ENCODE measurements at places on chromosomes 4 and X.

- no peak for DNase-seq
Measured at GRCh38 chrX:101136235-101136634, 38.2 kb downstream of the CENPI start.

- no peak for DNase-seq
Measured at GRCh38 chrX:38594434-38594833, 33.1 kb downstream of the TSPAN7 start.

DNA sequence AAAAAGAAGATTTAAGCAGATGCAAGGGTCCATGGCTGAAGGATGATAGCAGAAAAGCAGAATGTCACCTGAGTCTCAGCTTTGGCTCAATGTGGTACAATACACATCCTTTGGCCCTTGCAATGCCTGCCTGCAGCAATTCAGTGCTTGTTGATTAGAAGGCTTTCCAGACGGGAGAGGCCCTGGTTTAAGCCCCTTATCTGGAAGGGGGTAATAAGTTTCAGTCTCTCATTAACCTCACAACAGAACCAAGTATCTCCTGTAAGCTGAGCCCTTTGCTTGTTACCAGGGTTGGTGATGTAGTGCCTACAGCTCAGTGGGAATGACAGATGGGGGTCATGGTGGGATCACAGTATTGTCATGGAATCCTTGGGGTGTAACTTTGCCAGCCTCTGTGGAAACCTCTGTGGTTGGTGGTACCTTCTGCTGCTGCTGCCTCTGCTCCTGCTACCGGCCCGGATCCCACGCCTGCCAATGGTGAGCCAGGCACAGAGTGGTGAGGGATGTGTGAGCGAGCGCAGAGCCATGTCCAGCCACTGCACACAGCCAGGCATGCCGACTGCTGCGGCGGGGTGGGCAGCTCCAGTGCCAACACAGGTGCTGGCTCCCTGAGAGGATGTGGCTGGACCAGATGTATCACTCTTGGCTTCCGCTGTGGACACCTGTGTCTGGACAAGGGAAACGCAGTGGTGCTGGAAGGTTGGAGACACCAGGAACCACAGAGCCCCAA, 81.2 kb downstream of the ADRA2C start:
- no peak for DNase-seq

DNA sequence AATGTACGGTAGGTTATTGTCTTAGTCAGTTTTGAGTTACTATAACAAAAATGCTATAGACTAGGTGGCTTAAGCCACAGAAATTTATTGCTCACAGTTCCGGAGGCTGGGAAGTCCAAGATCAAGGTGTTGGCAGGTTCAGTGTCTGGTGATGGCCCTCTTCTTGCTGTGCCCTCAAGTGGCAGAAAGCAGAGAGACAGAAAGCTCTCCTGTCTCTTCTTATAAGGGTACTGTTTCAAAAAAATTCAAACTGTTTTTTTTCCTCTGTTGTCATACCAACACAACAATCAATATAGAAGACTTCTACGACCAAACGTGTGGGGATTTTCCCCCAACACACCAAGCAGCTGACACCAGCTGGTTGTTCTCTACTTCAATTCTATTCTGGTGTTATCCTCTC, 53.4 kb downstream of the ADGRG4 start:
- no peak for DNase-seq

DNA sequence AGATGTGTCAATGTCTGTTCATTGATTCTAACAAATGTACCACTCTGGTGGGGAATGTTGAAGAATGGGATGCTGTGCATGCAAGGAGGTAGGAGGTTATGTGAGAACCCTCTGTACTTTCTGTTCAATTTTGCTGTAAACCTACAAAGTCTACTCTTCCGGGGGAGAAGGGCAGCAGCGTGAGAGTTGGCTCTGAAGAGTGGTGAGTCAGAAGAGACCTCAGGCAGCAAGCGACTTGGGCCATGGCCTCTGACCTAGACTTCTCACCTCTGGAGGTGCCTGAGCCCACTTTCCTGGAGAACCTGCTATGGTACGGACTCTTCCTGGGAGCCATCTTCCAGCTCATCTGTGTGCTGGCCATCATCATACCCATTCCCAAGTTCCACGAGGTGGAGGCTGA, 26.7 kb downstream of the MANBA start:
- no peak for DNase-seq

DNA sequence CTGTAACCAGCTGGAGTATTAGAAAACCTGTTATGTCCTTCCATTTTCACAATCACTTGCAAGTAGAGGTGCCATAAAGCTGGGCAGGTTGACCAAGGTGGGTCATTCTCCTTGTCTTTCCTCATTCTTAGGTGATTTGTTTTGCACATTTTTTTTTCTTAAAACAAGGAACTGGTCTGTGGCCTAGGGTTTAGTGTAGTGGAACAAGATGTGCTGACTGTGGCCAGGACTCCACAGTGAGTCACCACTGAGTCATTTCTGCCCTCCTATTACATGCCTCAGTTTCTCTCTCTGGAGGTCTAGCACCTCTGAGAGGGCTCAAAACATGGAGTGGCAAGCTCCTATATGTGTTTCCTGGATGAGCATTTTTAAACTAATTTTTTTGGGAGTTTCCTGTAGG, 355.9 kb downstream of the GPM6A start:
- no peak for DNase-seq

DNA sequence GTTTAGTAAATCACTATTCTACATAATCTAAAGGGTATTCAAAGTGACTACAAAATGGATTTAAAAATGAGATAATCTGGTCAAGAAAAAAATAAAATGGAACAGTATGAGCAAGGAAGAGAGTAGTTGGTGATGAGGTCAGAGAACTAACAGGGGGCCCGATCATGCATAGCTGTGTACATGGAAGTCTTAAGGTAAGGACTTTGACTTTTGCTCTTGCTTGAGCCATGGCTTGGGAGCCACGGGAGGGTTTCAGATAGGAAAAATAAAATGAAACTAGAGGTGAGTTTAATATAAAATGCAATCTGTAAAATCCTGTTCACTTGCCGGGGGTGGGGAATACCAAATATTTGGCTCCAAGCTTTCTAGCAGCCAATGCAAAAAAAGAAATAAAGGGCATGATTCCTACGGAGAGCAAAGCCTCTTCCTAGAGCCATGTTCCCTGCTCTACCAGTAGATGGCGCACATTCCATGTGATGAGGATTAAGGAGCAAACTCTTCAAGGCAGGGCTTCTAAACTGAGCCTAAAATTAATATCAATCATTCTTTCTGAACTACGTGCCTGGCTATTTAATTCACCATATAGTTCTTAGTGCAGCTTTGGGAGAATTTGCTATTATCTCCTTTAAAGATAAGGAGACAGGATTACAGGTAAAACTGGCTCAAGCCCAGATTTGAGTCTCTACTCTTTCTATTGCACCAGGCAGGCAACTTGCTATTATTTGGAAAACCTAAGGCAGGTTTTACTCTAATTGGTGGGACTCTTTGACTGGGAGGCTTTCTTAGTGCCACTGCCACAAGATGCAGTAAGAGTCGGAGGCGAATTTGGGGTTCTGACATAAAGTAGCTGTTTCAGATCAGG, 6.8 kb upstream of the CLCN5 start:
- peak; percentile 23 for DNase-seq

DNA sequence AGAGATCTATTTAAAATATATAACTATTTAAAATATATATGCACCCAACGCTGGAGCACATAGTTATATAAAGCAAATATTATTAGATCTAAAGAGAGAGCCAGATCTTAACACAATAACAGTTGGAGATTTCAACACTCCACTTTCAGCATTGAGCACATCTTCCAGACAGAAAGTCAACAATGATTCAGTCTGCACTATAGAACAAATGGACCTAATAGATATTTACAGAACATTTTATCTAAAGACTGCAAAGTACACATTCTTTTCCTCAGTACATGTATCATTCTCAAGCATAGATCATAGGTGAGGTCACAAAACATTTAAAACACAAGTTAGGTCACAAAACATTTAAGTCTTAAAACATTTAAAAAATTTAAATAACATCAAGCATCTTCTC, 36.4 kb downstream of the NLRP2B start:
- DNase-seq, result no peak

GRCh38 chr4:133143775-133144430, 5.2 kb upstream of the PCDH10 start:
- no peak for DNase-seq

DNA sequence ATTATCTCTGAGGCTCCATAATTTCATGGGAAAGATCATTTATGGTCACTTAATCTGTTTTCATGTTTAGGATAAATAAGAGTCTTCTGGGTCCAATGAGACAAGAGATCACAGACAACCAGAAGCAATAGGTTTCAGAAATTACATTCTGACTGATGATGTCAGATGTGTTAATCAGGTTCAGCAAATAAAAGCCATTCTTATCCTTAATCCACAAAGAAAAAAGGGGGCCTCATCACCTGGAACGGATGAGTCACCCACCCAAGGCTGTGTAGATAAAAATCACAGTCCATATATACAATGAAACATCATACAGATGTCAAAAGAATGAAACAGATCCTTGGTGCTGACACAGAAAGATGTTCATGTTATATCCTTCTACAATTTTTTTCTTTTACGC, 36.6 kb downstream of the SYTL4 start:
- no peak for DNase-seq

GRCh38 chrX:14590216-14590615, 60.9 kb downstream of the GLRA2 start:
- no peak for DNase-seq

DNA sequence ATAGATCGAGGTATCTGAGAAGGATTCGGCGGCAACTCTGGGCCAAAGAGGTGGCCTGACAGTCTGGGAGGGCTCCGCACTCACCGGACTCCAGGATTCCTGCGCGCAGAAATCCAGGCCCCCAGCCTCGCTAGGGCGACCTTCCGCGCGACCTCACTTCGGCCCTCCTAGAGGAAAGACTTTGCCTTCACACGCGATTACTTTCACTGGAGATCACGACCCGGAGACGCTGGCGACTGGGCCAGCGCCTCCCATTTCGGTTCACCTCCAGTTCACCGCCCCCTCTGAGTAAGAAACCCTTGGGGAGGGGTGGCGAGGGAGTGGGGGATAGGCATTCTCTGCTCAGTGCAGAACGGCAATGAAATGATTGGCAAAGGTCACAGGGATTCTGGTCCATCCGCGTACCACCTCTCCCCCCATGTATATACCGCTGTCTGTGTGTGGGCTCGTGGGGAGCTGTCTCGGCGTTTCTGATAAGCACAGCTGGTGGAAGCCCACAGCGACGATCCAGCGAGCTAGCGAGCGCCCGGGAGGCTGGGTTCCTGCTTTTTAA, 2.5 kb downstream of the POU3F4 start:
- DNase-seq, result no peak

DNA sequence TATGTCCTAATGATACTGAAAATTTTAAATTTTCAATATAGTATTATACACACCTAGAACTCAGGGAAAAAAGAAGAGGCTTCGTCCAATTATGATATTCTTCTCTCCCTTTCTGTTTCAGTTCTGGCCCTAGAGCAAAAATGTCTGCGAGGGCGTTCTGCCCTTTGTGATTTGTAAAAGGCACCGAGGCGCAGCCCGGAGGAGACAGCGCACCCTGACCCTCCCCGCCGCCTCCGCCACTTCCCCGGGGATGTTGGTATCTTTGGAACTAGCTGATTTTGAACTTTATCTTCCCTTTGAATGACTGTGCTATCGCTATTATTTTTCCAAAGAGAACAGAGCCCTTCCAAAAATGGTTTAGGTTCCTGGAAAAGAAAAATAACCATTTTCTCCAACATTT, 173.2 kb upstream of the FAM9B start:
- DNase-seq, result no peak

GRCh38 chrX:154748712-154749339, 2.1 kb downstream of the GAB3 start:
- peak; percentile 23 for DNase-seq

- no peak for DNase-seq
Measured at GRCh38 chr4:118972167-118972566, 83.5 kb downstream of the SYNPO2 start.

DNA sequence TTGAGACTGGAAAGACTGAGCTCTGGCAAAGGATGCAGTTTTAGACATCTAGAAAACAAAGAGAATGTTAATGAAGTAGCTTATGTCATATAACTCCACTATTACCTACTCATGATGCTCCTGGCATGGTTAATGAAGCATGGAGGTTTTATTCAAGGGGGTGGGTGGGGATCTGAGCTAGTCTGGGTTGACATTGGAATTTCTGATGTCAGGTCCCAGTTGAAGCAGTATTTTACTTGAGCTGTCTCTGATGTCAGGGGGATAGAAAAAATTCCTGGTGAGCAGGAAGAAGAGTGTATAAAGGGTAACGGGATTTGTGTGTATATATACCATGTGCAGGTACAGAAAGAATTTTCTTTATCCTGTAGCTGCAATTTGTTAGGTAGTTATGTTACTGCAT, 102.0 kb downstream of the ELOVL6 start:
- DNase-seq, result no peak

- DNase-seq, result no peak
Measured at GRCh38 chr4:1492651-1493539, 86.7 kb upstream of the NKX1-1 start.

DNA sequence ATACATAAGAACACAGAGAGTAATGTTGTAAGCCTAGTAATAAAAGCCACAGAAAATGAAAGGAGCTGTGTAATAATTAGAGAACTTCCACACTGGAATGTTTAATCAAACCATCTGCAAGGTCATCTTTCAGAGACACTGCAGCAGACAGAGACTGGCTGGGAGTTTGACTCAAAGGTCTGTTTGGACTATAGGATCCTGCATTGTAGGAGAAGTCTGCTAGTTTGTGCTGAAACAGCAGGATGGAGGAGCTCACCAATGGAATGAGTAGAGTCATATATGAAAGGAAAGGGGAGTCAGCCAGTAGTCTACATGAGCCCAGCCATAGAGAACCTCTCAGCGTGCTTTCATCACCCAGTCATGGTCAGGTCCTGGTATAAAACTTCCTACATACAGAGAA, 4.5 kb upstream of the ACE2 start:
- DNase-seq, result no peak

DNA sequence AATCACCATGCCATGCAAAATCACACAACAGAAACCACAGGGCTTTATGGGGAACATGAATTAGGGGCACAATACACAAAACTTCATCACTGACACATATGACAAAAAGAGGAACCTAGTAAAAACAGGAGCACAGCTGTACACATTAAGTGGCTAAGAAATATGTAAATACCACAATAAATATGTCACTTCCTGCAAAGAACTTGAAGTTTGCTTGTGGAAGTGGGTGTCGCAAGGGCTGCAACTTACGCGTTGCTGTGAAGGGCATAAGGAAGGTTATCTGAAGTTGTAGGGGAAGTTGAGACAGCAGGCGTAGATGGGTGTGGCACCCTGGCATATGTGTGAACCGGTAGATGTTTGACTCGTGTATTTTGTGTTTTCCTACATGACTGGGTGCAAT, 42.4 kb downstream of the CLCN4 start:
- peak; percentile 52 for DNase-seq

DNA sequence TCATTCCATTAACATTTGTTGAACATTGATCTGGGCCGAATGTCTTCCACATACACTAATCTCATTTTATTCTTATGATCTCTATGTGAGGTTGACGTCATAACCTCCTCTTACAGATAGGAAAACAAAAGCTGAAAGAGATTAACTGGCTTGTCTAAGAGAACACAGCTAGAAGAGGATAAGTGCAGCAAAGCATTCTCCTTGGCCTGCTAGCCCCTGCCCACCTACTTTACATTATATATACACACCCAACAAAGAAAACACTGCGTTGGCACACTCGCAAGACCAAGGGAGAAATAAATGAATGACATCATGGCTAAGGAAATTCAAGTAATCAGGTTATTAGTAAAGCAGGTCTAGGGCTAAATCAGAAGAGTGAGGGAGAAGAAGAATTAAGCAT, 138.4 kb downstream of the PARM1 start:
- DNase-seq, result no peak
